ENCODE measurements at places on chromosomes 5 and 9.

DNA sequence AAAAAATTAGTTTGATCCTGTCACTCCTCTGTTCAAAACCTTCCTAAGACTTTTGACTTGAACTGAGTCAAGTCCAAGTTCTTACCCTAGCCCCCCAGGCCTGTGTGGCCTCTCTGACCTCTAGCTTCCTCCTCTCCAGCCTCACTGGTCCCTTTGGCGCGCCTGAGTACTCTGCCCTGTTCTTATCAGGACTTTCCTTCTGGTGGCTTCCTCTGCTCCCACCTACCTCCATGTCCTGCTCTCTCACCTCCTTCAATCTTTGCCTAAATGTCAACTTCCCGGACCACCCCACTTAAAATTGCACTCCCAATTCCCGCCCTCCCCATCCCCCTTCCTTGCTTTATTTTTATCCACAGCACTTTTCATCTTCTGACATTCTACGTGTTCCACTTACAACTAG lies 526.1 kb upstream of the KLF4 start:
- no peak for DNase-seq

GRCh38 chr5:44833249-44833648 lies 24.5 kb downstream of the MRPS30 start:
- DNase-seq = no peak

DNA sequence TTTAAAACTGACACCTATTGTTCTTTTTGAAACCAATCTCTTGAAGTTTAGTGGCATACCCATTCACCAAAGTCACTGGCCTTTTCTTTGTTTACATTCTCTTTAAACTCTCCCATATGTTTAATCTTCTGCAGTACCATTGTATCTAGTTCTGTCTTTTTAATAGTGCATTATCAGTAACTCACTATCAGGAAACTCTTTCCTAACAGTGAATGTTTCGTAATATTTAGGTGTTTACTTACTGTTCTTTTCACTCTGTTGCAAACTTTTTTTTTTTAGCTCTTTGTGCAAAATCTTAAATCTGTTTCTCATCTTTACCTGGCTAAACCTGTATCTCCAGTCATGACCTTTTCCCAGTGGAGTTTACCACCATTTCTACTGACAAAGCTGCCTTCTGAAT lies 17.2 kb downstream of the SMAD5 start:
- no peak for DNase-seq

DNA sequence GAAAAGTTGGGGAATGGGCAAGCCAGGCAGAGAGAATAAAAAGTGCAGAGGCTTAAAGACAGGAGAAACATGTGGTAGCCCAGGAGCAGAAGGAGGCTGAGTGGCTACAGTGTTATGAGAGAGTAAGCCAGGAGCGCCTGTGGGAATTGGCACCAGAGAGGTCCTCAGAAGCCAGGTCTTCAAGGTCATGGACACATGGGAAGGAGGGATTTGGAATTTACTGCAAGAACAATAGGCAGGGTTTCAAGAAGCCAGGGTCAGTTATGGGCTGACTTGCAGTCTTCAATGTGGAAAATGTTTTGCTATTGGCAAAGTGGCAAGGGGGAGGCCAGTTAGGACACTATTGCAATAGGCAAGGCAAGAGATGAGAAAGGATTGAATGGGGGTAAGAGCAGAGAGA lies 29.3 kb downstream of the ERAP1 start:
- no peak for DNase-seq

DNA sequence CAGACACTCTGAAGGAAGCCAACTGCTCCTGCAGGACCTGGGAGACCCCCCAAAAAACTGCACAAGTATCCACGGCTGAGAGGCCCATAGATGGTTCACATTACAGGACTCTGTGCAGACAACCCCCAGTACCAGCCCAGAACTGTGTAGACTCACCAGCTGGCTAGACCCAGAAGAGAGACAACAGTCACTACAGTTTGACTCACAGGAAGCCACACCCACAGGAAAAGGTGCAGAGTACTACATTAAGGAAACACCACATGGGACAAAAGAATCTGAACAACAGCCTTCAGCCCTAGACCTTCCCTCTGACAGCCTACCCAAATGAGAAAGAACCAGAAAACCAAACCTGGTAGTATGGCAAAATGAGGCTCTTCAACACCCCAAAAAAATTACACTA lies 281.2 kb upstream of the RGMB start:
- peak; percentile 54 for DNase-seq

- no peak for DNase-seq
These were observed 1.1 kb downstream of the OTP start for GRCh38 chr5:77637170-77637997.

DNA sequence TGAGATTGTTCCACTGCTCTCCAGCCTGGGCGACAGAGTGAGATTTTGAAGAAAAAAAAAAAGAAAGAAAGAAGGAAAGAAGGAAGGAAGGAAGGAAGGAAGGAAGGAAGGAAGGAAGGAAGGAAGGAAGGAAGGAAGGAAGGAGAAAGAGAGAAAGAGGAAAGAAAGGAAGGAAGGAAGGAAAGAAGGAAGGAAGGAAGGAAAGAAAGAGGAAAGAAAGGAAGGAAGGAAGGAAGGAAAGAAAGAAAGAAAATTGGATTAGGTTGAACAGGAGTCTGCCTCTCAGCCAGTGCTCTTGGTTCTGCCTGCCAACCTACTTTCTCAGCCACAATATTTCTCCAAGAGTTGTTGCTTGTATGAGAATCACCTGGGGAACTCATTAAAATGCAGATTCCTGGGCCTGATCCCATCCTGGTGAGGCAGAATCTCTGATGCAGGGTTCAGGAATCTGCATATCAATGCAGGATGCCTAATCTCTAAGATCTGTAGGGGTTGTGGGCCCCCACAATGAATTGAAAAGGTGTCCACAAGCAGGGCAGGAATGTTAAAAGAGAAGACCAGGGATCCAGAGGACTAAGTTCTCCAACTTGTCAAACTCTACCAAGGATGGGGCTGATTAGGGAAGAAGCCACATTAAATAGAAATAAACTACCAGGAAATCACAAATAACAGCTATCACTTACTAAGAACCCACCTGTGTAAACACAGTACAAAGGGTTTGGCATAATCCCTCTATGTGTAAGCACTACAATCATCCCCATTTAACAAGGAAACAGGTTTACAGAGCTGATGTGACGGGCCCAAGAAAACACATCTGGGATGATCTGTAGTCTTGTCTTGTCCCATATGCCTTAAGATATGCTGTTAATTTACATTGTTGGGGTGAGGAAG lies 23.4 kb upstream of the GALNT10 start:
- no peak for DNase-seq

GRCh38 chr5:132491368-132492364 lies 1.1 kb upstream of the IRF1 start:
- DNase-seq = no peak

- no peak for DNase-seq
These were observed 403.7 kb upstream of the CCNG1 start for GRCh38 chr5:163033656-163034055.
